Upper lobe of right lung (tissue), 1 donor: ENCODE measurements at places on chromosomes 1 and 21. TPM values are rescaled to one million over a fixed set of nuclear protein-coding genes. Genes with fewer than 3 reads are reported as not detected.

TSPEAR gene
- total RNA-seq, result 0.23 TPM

RAB3B gene
- not detected for total RNA-seq

GLMP gene
- total RNA-seq, result 61.1 TPM

ADAMTS1 gene
- 122 TPM for total RNA-seq

TMEM125 gene
- 188 TPM for total RNA-seq

CDCA8 gene
- total RNA-seq, result 0.78 TPM

DNA sequence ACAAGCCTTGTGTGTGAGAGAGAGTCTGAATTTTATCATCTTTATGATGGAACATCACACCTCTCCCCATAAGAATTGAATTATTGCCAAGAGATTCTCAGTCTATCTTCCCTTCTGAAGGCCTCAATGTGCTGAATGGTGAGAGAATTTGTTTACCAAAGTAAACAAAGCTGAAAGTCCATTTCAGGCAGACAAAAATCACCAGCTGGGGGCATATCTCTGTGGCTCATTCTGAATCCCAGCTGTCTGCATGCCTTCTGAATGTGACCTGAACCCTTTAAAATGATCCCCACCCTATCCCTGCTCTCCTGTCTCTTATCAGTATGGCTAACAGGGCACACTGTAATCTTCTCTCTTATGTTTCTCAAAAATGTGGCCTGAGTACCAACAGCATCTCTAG lies 99.1 kb upstream of the CAMK1G start:
- no peak overlapping the region for H3K27ac ChIP-seq
- no peak for DNase-seq
- no peaks in the 10 kb centered on the region for H3K4me1 ChIP-seq
- H3K4me3 ChIP-seq, result no peak overlapping the region
- H3K27me3 ChIP-seq, result no peaks in the 10 kb centered on the region

- H3K36me3 ChIP-seq, result no peaks in the 10 kb centered on the region
- H3K27me3 ChIP-seq, result peaks cover 4% of the 10 kb centered on the region
- H3K4me3 ChIP-seq, result no peak overlapping the region
- H3K27ac ChIP-seq, result no peak overlapping the region
- no peaks in the 10 kb centered on the region for H3K4me1 ChIP-seq
These were observed 347.1 kb downstream of the AJAP1 start for GRCh38 chr1:5001466-5001865.

GRCh38 chr1:13794231-13795187 lies 94.5 kb downstream of the PRDM2 start:
- no peak overlapping the region for H3K27ac ChIP-seq
- H3K4me1 ChIP-seq, result no peaks in the 10 kb centered on the region
- DNase-seq, result no peak

DNA sequence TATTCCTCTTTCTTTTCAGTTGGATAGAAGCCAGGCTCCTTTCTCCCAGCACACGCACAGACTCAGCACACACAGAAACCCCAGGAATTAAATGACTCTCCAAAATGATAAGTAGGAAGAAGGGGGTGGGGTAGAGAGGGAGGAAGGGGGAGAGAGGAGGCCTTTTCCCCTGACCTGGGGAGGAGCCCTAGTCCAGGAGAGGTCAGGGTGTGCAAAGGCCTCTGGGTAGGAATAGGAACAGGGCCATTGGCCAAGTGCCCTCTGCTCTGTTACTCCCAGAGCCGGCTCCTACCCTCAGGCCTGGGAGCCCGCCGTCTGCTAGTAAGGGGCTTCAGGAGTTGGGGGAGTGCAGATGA lies 35.6 kb upstream of the PUM1 start:
- no peaks in the 10 kb centered on the region for H3K27me3 ChIP-seq
- peaks cover 18% of the 10 kb centered on the region for H3K4me1 ChIP-seq
- no peak for DNase-seq
- H3K4me3 ChIP-seq, result no peak overlapping the region

DNA sequence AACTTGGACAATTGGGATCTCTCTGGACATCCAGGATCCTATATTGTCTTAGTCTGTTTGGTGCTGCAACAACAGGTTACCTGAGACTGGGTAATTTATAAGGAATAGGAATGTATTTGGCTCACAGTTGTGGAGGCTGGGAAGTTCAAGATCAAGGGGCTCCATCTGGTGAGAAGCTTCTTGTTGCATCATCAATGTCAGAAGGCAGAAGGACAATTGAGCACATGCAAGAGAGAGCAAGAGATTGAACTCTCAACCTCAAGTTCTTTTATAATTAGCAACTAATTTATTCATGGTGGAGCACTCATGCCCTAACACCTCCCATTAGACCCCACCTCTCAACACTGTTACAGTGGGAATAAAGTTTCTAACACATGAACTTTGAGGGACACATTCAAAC lies 124.7 kb upstream of the ETV3 start:
- H3K4me1 ChIP-seq, result no peaks in the 10 kb centered on the region
- DNase-seq, result no peak
- H3K4me3 ChIP-seq, result no peak overlapping the region

DNA sequence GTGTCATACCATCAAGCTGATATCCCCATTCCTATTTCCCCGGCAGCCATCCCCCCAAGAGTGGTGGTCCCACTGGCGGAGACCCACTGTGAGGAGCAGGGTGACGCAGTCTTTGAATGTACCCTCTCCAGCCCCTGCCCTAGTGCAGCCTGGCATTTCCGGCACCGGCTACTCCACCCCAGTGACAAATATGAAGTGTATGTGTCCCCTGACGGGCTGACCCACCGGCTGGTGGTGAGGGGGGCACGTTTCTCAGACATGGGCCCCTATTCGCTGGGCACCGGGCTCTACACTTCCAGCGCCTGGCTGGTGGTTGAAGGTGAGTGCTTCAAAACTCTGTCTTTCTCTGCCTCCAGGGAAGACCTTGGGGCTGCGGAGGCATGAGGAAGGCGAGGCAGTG lies 14.4 kb downstream of the IGFN1 start:
- no peak overlapping the region for H3K4me3 ChIP-seq
- H3K27ac ChIP-seq, result no peak overlapping the region
- H3K27me3 ChIP-seq, result no peaks in the 10 kb centered on the region
- H3K4me1 ChIP-seq, result no peaks in the 10 kb centered on the region
- H3K36me3 ChIP-seq, result no peaks in the 10 kb centered on the region

DNA sequence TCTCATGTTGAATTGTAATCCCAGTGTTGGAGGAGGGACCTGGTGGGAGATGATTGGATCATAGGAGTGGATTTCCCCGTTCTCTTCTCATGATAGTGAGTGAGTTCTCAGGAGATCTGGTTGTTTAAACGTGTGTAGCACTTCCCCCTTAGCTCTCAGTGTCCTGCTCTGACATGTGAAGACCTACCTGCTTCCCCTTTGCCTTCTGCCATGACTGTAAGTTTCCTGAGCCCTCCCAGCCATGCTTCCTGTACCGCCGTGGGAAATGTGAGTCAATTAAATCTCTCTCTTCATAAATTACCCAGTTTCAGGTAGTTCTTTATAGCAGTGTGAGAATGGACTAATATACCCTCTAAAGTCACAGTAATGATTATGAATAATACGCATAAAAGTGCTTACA lies 248.4 kb upstream of the LRRC7 start:
- no peaks in the 10 kb centered on the region for H3K27me3 ChIP-seq
- H3K36me3 ChIP-seq, result no peaks in the 10 kb centered on the region
- no peak for DNase-seq
- H3K27ac ChIP-seq, result no peak overlapping the region
- H3K4me1 ChIP-seq, result no peaks in the 10 kb centered on the region

- H3K27ac ChIP-seq, result no peak overlapping the region
- no peak overlapping the region for H3K4me3 ChIP-seq
- DNase-seq, result no peak
- no peaks in the 10 kb centered on the region for H3K27me3 ChIP-seq
These were observed 174.8 kb downstream of the PLPP3 start for GRCh38 chr1:56404561-56405030.

DNA sequence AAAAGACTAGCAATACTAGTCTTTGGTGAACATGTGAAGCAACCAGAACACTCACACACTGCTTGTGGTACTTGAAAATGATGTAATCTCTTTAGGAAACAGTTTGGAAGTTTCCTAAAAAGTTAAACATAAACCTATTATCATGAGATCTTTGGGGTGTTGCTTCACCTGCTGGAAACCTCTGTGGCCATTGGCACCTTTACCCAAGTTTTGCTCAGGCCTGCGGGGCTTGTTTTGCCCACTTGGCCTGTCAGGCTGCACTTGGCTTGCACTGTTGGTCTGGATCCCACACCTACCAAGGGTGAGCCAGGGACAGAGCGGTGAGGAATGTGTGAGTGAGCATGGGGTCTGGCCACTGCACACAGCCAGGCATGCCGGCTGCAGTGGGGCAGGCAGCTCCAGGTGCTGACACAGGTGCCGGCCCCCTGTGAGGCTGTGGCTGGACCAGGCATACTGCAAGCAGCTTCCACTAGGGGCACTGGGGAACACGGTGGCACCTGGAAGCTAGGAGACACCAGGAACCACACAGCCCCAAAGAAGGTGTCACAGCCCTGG lies 14.4 kb upstream of the FNBP1L start:
- no peaks in the 10 kb centered on the region for H3K36me3 ChIP-seq
- H3K4me1 ChIP-seq, result no peaks in the 10 kb centered on the region
- H3K4me3 ChIP-seq, result no peak overlapping the region
- no peaks in the 10 kb centered on the region for H3K27me3 ChIP-seq
- no peak overlapping the region for H3K27ac ChIP-seq
- DNase-seq, result peak; percentile 78

DNA sequence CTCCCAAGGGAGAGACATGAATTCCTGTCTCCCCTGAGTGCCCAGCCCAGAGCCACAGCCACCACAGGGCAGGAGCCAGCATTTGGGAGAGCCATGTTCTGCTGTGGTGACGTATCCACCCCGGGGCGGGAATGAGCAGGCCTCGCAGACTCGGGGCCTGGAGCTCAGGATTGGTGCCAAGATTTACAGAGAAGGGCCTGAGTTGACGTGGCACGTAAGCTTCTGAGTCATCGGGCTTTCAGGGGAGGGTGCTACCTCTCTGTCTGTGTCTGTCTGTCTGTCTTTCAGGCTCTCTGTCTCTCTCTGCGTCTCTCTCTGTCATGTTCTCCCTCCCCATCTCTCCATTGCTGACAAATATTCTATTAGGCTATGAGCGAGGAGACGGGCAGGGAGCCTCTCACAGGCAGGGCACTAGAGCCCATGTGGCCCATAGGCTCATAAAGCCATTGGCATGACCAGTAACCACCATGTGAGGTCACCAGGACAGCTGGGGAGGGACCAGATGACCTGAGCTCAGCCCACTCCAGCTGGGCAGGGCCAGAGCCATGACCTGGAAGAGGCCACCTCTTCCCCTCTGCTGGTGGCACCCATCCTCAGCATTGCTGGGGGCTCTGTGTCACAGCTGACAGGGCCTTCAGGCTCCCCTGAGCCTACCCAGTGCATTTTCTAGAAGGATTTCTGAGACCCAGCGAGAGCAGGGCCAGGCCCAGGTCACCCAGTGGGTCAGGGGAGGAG lies 300.0 kb upstream of the VAMP3 start:
- peak; percentile 81 for DNase-seq
- peaks cover 25% of the 10 kb centered on the region for H3K4me1 ChIP-seq
- H3K27ac ChIP-seq, result peak overlapping the region; percentile 65
- no peak overlapping the region for H3K4me3 ChIP-seq

GRCh38 chr1:110504226-110504625 lies 14.7 kb downstream of the KCNA10 start:
- H3K27ac ChIP-seq, result no peak overlapping the region
- H3K4me3 ChIP-seq, result no peak overlapping the region
- H3K36me3 ChIP-seq, result no peaks in the 10 kb centered on the region

- DNase-seq, result peak; percentile 73
- peaks cover 20% of the 10 kb centered on the region for H3K27me3 ChIP-seq
- H3K27ac ChIP-seq, result no peak within 1 kb of the TSS
- H3K4me3 ChIP-seq, result no peak within 1 kb of the TSS
- H3K4me1 ChIP-seq, result no peaks in the 10 kb centered on the region
- no peaks in the 10 kb centered on the region for H3K36me3 ChIP-seq
These were observed at the start of gene TDRD5 for GRCh38 chr1:179591592-179592580. Gene TDRD5 (plus strand): TSS chr1:179591832. CDS start chr1:179592616, 784 bp downstream.

DNA sequence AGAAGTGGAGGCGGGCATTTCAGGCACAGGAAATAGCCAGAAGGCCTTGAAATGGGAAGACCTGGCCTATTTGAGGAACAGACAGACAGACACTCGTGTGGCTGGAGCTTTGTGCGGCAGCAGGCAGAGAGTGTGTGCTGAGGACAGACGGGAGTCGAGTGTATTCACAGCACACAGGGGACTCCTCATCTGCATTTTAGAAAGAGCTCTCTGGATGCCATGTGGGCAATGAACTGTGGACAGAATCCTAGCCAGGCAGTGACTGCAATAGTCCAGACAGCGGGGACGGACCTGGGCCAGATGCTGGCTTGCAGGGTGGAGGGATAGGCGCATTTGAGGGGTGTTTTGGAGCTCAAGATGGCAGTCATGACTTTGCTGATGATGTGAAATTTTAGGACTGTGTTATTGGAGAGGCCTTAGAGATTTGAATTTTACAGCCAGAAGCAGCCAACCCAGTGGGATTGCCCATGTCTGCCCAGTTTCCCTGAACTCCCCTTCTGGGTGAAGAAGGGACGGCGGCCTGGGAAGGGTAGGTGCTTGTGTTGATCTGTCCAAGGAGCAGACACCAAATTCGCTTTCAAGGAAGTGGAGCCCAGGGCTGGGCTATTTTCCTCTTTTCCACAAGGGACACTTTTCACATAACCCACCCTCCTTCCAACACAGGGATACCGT lies 43.7 kb downstream of the CHAF1B start:
- no peak overlapping the region for H3K4me3 ChIP-seq
- H3K36me3 ChIP-seq, result no peaks in the 10 kb centered on the region
- H3K27me3 ChIP-seq, result no peaks in the 10 kb centered on the region
- peak overlapping the region; percentile 47 for H3K27ac ChIP-seq

DNA sequence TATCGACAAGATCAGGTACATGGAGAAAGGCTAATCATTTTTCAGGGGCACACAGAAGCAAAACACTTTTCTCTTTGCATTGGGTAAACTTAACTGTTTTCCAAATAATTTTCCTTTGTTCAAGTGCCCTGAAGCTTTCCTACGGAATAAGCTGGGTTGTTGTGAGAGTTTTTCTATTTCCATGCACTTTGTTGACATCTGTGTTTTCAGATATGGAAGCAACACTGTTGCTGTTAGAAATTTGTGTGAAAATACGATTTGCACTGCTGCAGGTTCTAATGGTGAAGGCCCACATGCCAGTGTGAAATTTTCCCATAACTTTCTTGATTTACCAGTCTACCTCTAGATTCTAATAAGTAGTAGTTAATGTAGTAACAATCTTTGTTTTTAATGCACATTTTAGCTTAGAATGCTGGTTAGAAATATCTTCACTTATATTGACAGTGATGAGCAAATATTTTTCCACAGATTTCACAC lies 18.3 kb downstream of the NFYC start:
- peak overlapping the region; percentile 81 for H3K27ac ChIP-seq
- H3K27me3 ChIP-seq, result no peaks in the 10 kb centered on the region
- H3K4me1 ChIP-seq, result peaks cover 57% of the 10 kb centered on the region
- H3K4me3 ChIP-seq, result peak overlapping the region; percentile 62
- no peak for DNase-seq
- no peaks in the 10 kb centered on the region for H3K36me3 ChIP-seq

DNA sequence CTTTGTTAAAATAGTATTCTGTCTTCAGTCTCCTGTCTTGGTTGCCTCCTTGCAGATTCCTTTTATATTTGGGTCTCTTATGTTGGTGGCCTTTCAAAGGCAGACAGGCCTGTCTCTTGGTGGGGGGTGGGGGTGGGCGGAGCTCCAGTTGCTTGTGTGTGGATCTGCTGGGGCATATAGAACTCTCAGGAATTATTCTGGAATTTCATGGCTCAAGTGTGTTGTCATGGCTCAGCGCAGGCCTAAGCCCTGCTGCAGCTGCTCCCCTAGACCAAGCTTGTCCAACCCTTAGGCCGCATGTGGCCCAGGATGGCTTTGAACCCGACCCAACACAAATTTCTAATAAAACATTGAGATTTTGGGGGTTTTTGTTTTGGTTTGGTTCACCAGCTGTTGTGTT lies 8.0 kb downstream of the C1orf35 start:
- peak; percentile 12 for DNase-seq
- no peak overlapping the region for H3K27ac ChIP-seq
- H3K4me1 ChIP-seq, result peaks cover 38% of the 10 kb centered on the region
